Stimulated activated CD8-positive, alpha-beta memory T cell treated with anti-CD3 and anti-CD28 coated beads, Interleukin-7, amount 100 ng/mL, for 1 hour (primary cell): ENCODE measurements at places on chromosomes 1 and 21.
A peak's percentile ranks its signal among the peaks of the same experiment; 100 is the strongest.

DNA sequence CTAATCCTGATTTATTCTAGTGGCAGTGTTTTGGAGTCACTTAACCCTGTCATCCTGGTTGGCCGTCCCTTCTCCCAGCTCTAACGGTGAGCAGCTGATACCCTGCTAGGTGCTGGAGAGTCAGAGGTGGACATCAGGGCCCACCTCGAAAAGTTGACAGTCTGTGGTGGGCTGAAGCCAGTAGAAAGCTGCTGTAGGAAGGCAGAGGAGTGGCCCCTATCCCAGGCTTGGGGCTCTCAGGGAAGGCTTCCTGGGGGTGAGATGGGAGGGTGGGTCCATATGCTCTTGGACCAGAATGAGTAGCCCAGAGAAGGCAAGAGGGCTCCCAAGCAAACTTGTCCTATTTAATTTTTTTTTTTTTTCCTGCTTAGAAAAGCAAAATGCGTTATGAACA is 475 bp upstream of the RPL5 start:
- DNase-seq: no peak

DNA sequence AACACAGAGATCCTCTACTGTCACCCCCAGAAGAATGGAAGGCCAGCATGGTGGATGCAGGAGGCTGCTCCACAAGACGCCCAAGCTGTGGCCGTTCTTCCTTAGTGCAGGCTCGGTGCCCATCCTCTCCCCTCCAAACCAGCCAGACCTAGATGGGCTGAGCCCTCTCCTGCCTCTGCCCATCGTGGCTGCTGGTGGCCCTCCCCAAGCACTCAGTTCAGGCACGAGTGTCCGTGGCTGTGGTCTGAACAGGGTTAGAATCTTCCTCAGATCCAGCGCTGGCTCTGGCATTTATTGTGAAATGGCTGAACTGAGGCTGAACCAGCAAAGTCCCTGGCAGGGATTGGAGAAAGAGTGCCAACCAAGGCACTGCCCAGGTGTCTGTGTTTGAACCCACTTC is 59.5 kb downstream of the TRIM11 start:
- no peak for DNase-seq

DNA sequence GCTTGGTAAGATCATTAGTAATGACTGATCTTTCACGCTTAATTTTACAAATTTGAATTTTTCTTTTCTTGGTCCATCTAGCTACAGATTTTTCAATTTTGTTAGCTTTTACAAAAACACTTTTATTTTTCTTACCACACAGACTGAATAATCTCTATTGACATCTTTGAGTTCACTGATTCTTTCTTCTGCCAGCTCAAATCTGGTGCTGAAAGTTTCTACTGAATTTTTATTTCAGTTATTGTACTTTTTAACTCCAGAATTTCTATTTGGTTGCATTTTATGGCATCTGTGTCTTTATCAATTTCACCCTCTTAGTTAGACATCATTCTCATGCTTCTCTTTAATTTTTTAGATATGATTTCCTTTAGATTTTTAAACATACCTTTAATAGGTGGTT is 584.7 kb downstream of the LMO4 start:
- no peak for DNase-seq

DNA sequence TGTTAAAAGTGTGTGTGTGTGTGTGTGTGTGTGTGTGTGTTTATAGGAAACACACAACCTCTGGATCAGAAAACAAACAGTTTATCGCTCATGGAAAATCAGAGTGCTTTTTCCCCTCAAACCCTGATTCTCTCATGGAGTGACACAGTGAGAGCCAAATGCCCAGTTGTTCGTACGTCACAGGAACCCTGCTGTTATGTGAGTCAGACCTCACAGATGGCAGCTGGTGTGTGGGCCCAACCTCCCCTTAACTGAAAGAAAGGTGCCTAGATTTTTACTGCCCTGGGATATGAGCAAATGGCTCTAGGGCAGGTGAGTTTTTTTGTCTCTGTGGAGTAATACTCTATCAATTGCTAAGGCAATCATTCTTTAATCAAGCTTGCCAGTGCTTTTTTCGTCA is 1788.1 kb downstream of the BRINP3 start:
- DNase-seq: no peak

DNA sequence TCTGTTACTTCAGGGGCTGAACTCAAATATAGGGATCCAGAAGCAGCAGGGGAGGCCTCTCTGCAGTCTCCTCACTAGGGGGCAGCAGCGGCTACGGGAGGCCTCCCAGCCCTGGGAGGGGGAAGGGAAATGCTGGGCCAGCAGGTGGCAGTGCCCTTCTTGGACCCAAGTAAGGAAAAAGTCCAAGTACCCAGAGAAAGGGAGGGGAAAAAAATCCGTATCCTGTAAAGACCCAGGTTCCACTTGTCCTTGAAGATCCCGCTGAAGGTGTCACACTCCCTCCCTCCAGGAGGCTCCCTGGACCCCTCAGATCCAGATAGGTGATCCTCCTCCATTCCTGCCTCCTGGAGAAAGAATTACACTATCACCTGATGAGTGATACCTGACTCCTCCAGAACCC is 14.1 kb upstream of the NUAK2 start:
- peak; percentile 40 for DNase-seq

DNA sequence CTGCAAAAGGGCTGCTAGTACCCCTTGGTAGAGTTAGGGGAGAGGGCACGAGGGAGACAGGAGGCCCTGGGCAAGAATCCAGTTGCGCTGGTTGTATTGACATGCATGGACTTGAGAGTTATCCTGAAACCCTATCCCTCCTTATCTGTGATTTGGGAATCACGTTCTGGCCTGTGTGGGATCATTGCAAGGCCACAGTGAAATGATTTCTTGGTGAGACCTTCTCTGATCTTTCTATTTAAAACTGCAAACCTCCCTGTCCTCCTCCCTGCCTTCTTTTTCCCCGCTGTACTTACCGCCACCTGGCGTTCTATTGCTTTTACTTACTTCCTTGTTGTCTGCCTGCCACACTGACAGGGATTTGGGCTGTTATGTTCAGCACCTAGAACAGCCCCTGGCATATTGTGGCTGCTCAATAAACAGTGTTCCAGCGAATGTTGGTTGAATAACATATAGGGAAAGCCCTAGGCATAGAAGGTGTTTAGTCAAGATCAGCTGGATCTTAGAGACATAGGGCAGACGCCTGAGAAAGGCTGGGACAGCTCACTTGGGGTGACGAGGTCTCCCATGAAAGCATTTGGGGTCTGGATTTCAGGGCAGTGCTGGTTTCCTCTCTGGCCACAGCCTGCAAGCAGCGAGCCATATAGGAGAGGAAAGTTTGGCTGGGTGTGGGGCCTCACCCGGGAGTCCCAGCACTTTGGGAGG is 25.6 kb downstream of the ALPL start:
- no peak for DNase-seq

DNA sequence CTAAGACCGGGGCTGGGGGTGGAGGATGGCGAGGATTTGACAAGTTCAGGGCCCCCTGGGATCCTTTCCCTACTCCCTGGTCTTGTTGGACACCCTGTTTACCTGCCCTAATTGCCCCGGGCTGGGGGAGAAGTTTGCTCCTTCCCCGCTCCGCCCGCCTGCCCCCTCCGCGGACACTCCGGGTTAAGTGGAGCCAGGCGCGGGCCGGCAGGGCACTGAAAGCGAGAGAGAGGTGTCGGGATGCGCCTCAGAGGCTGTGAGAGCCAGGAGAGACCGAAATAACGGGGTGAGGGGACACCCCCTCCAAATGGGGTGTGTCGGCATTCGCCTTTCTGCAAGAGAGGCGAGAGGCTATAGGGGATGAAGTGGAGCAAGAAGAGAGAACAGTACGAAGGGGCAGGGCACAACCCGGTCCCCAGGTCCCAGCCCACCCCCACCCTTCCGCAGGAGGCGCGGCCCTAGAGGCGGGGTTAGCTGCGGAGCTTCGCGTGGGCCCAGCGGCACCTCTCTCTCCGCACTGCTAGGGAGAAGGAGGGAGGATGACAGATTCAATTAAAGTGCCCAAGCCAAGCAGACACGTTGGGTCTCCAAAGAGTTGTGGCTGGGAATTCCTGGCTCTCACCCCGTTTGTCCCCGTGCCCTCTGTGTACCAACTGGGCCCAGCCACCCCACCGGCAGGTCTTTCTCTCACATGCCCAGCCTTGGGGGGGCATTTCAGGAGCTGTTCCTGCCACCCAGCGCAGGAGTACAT is 3.8 kb downstream of the EFNA3 start:
- DNase-seq: no peak

- DNase-seq: no peak
Measured at GRCh38 chr1:11792106-11792505, 13.7 kb downstream of the MTHFR start.

DNA sequence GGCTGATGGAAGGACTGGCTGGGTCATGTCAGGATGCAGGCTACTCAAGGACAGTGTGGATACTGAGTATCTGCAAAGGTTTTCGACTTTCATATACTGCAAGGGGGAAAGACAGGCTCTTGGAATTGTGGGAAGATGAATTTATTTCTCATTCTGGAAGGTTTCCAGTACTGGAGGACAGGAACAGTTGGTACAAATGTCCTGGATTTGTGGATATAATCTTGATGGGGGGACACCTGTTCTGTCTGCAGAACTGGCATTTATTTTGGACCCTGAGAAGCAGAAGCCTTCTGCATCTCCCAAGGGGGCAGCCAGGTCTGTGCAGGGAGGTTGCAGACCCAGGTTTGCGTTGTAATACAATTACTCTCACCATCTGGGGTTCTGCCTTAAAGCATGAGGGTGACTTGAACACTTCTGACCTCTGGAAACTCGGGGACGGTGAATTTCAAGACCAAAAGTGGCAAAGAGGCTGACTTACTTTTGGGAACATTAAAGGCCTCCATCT is 65.8 kb downstream of the NOS1AP start:
- no peak for DNase-seq

DNA sequence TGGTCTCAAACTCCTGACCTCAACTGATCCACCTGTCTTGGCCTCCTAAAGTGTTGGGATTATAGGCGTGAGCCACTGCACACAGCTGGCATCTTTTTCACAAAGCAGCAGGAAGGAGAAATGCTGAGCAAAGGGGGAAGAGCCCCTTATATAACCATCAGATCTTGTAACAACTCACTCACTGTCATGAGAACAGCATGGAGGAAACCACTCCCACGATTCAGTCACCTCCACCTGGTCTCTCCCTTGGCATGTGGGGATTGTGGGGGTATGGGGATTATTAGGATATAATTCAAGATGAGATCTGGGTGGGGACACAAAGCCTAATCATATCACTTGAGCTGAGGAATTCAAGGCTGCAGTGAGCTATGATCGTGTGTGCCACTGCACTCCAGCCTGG is 3.0 kb upstream of the MFSD2A start:
- DNase-seq: no peak

GRCh38 chr1:195939844-195940243 is 668.4 kb downstream of the KCNT2 start:
- no peak for DNase-seq

- no peak for DNase-seq
Measured at GRCh38 chr1:107927820-107928219, 37.2 kb downstream of the VAV3 start.

DNA sequence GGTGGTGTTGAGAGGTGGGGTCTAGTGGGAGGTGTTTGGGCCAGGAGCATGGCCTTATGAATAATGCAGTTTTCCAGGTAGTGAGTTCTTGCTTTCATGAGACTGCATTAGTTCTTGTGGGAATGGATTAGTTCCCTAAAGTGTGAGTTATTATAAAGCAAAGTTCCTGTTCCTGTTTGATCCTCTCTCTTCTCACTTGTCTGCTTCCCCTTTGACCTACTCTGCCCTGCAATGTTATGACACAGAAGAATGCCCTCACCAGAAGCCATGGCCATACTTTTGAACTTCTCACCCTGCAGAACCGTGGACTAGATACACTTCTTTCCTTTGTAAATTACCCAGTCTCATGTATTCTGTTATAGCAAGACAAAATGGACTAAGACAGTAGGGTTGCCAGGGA is 53.6 kb downstream of the MAP3K7CL start:
- no peak for DNase-seq

- DNase-seq: no peak
Measured at GRCh38 chr1:26017606-26018005, 4.0 kb upstream of the EXTL1 start.

DNA sequence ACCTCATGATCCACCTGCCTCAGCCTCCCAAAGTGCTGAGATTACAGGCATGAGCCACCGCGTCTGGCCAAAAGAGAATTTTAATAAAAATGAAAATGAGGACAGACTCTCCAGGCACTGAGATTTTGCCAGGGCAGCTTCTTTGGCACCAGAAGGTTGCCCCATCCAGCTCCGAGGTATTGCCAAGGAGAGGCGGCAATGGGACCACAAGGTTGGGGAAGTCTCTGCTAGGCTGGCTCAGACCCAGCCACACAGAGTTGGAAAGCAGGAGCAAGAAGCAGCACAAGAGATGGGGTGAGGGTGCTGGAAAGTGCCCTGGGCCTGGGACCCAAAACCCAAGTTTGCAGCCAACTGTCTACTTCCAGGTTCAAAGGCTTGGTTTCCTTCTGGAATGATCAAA is 200.9 kb downstream of the HHIPL2 start:
- DNase-seq: no peak

GRCh38 chr1:83716641-83717040 is 282.3 kb downstream of the TTLL7 start:
- DNase-seq: no peak

DNA sequence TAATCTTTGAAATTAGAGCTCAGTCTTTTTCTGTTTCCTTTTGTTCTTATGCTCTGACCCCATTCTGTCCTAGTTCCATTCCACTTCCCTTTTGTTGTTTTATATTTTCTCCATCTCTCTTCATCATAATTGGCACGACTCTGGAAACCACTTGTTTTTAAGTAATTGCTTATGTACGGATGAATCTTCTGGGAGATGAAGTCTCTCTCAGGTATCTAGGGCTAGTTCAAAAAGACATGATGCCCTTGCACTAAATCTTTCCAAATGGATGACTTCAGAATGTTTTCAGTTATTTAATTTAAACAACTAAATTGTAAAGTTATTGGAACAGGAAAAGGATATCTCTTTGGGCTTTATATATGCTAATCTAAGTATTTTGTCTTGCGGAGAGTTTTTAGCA is at the start of gene OR6F1:
Gene OR6F1, minus strand, starts transcription at position 101 of the 400 bp plus-strand sequence. CDS start 3,891 bp downstream, outside the sequence.
- DNase-seq: no peak

DNA sequence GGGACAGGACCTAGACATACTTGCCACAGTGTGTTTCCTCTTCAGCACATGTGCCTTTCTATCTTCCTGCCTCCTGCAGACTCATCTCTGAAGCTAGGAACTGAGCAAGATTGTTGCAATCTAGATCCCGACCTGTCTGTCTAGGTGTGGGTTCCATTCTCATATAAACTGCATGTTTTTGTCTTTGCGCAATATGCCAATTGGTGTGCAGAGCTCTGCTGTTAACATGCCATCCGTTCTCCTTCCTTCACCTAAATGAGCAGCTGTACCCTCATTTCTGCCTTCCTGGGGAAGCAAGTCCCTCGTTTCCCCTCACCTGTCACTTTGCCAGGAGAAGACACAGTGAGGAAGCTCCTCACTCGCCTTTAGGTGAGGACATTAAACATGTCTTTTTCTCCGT is 55.5 kb downstream of the SLC35F3 start:
- DNase-seq: no peak

- DNase-seq: no peak
Measured at GRCh38 chr1:11654939-11655808, 497 bp downstream of the FBXO44 start.
